ENCODE measurements at places on chromosomes 16 and 17.
A peak's percentile ranks its signal among the peaks of the same experiment; 100 is the strongest.

DNA sequence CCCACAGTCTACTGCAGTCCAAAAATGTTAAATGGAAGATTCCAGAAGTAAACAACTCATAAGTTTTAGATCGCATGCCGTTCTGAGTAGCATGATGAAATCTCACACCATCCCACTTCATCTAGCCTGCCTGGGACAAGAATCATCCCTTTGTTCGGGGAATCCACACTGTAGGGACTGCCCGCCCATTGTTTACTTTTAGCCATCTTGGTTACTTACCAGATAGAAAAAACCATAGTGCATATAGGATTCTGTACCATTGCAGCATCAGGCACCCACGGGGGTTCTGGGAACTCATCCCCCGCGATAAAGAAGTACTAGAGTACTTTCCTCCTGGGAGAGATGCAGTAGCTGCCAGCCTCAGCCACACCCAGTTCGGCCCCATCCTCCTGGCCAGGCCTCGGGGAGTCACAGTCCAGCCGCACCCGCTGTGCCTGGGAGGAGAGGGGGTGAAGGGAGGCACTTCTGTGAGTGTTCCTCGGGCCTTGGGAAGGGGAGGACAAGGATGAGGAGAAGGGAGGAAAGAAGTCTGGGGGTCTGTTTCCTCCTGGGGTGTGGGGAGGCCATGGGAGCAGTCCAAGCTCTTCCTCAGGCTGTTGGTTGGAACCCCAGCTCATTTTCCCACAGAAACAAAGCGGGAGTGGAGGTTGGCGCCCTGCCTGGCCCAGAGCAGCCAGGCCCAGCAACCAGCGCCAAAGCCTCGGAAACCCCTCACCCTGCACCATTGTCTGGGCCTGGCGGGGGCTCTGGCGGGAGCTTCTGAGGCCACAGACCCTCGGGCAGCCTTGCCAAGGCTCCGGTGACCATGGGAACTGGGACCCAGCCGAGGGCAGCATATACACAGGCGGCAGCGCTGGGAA, 8.9 kb downstream of the TRIM47 start:
- peak; percentile 42 for DNase-seq

DNA sequence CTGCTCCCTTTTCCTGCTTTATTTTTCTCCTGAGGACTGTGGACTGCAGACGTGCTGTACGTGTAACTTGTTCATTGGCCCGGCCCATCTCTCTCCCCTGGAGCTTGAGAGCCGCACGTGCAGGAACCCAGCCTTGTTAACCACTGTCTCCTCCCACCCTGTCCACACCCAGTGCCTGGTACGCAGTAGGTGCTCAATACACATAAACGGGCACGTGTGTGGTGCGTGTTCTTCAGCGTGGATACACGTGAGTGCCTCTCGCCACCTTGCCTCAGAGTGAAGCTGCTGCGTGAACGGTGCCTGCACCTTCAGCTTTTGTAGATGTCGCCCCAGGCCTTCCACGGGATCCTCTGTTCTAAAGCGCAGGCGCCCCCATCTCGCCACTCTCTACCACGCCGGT, 96.3 kb upstream of the CHMP6 start:
- no peak for DNase-seq

- no peak for DNase-seq
These were observed 147.9 kb downstream of the STXBP4 start for GRCh38 chr17:55116440-55116914.

- no peak for DNase-seq
These were observed 160.2 kb downstream of the RGS9 start for GRCh38 chr17:65297384-65297783.

GRCh38 chr16:85557971-85558657, 55.0 kb upstream of the GSE1 start:
- DNase-seq: no peak
